ENCODE measurements at places on chromosomes 4 and X.

GRCh38 chr4:162557516-162558106 is 393.8 kb upstream of the FSTL5 start:
- DNase-seq: no peak

- peak; percentile 63 for DNase-seq
Measured at GRCh38 chr4:158670975-158671664, 567 bp downstream of the C4orf46 start.

- DNase-seq: no peak
Measured at GRCh38 chr4:165393051-165393450, 14.2 kb downstream of the CPE start.

DNA sequence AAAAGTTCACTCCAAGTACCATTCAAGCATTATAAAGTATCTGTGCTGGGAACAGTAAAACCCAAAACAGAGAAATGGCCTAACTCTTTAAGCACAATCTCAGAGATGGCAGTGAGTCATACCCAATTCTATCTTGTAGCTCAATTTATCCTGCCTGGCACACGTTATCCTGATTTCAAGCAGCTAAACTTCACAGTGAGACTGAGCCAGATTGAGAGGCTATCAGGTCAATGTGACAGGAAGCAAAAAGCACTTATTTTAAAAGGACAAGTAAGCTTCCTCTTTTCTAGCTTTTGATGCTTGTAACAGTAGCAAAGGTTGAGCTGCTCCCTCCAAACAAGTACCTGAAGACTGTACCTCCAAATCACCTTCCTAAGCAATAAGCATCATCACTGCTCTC is 324.9 kb downstream of the NAF1 start:
- no peak for DNase-seq

GRCh38 chr4:122053186-122053585 is 98.9 kb upstream of the BLTP1 start:
- DNase-seq: no peak

- DNase-seq: no peak
Measured at GRCh38 chr4:112747036-112747435, 110.1 kb downstream of the LARP7 start.

- no peak for DNase-seq
Measured at GRCh38 chr4:186557486-186557885, 2.1 kb upstream of the MTNR1A start.

- no peak for DNase-seq
Measured at GRCh38 chrX:115649461-115650063, 88.6 kb downstream of the PLS3 start.

DNA sequence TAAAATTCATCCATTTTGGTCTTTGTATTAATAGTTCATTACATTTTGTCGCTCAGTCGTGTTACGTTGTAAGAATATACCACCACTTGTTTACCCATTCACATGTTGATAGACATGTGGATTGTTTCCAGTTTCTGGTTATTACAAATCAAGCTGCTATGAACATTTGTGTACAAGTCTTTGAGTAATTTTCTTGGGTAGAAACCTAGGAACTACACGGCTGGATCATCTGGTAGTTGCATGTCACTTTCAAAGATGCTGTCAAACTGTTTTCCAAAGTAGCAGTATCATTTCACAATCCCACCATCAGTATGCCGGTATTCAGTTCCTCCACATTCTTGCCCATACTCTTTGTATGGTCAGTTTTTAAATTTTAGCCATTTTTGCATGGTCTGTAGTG is 98.0 kb downstream of the GASK1B start:
- no peak for DNase-seq

DNA sequence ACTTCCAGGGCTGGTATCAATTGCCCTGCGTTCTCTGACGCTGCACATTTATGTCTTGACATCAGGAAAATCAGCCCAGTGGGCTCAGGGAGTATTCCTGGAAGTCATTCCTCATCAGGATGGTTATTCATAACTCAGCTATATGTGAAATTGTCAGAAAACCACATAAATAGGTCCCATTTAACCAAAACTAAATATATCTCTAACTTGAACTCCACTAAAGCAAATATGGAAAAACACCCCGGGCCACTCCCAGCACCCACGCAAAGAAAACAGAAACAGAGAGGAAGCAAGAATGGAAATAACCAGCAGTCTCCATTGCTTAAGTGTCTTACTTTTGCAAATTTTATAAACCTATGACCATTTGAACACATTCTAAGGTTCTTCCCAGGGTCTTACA is 112.0 kb downstream of the IRF2 start:
- no peak for DNase-seq

GRCh38 chr4:66602622-66603021 is 932.3 kb upstream of the EPHA5 start:
- DNase-seq: no peak

DNA sequence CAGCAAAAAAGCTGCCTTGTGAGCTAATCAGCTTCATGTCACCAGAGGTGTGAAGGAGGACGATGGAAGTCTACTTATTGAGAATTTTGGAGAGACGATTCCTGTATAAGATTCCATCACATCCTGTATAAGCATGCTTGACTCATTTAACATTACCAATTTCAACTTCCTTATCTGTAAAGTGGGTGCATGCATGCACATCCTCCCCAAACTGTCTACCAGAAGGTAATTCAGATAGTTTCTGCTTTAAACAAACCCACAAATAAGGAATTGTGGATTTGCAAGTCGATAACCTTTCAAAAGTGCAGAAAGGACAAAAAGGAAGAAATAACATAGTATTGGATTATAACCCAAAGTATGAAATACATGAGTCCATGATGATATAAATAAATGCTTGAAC is 31.1 kb downstream of the AKAP4 start:
- no peak for DNase-seq

GRCh38 chr4:128782076-128782715 is 27.3 kb upstream of the JADE1 start:
- no peak for DNase-seq

GRCh38 chr4:22356987-22357596 is 158.8 kb downstream of the ADGRA3 start:
- DNase-seq: peak; percentile 61

DNA sequence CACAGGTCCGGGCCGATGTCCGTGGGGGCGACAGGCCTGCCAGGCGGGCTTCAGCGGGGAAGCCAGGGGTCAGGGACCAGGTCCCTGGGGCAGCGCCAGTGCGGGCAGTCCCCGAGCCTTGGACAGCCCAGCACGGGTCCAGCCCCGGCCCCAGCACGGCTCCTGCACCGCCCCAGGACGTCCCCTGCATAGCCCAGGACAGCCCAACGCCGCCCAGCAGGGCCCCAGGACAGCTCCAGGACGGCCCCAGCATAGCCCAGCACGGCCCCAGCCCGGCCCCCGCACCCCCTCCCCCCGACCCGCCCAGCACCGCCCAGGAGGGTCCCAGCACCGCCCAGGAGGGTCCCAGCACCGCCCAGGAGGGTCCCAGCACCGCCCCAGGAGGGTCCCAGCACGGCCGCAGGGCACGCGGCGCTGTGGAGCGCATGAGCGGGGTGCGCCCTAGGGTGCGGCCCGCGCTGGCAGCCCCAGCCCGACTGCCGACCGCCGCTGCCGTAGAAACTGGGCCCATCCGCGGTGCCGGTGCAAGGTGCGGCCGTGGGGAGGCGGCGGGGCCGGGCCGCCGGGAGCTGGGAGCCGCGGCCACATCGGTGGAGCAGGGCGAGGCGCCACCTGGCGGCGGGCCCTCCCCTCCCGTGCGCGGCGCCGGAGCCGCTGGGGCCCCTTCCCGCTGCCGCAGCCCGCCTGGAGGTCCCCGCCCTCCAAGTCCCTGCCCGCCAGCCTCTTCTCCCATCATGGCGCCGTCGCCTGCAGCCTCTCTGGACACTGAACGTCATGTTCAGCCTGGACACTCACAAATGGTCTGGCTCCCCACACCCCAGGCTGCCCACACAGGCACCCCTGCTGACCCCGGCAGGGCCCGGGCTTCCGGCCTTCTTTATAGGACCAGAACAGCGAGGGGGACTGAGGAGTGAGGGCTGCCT is 106.8 kb upstream of the NKX1-1 start:
- no peak for DNase-seq

DNA sequence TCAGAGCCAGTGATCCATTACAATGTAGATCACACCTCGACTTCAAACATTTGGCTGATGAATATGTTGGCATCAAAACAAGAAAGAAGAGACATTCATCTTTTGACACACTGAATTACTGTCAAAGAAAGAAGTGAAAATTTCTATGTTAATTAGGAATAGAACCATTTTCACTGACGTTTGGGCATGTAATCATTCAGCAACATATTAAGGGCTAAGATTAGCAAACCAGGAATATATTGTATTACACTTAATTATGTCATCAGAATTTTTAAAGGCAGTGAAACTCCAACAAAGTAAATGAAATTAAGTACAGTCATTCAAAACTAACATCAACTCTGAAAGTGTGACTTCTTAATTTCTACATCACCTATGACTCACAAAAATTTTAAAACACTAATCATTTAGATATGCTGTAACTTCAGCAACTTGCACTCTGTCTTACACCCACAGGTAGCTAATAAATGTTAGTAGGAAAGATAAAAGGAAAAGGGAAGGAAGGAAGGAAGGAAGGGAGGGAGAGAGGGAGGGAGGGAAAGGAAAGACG is 1.4 kb upstream of the SMR3A start:
- no peak for DNase-seq

DNA sequence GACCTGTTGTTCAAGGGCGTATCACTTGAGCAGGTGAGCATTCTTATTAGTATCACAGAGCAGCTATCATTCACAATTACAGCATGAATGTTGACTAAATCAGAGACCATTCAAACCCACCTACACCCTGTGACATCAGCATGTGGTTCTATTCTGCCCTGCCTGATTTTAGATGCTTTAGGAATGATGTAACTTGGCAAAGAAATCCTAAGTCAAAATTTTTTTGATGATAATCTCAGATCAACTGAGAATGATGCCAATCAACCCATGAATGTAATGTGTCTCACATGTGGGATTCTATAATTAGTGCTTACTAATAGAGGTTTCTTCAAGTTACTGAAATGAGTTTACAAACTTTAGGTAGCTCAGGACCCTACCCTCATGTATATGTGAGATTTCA is 13.4 kb upstream of the CHIC2 start:
- DNase-seq: no peak

DNA sequence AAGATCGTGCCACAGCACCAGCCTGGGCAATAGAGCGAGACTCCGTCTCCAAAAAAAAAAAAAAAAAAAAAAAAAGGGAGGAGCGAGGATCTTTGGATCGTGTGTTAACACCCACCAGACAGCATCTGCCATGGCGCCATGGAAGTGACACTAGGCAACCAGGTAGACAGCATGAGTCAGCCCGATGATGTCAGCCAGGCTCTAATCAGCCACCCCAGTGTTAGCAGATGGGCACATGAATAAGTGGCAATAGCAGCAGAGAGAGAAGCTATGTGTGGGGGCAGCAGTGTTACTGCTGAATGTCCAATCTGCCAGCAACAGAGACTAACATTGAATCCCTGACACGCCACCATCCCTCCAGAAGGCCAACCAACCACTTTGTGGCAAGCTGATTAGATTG is 6.6 kb downstream of the SYN1 start:
- DNase-seq: no peak

- no peak for DNase-seq
Measured at GRCh38 chr4:70714079-70714887, 7.5 kb upstream of the RUFY3 start.

- DNase-seq: no peak
Measured at GRCh38 chr4:123235431-123235830, 161.2 kb upstream of the SPRY1 start.

DNA sequence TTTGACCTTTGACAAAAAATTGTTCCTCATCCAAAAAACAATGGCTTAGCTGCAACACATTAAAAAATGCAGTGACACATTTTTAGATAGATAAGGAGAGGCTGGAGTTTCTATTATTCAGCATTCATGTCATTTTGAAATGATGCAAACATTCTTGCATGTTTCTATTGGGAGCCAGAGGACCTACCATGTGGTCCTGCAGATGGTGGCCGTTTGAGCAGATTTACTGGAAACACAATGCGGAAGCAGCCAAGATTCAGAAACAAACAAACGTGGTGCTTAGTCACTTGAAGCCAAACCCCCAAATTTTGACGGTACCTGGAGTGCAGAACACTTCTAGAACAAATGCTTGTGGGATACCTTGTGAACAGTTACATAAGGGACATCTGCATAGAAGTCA is 456.7 kb downstream of the PCDH18 start:
- DNase-seq: no peak

GRCh38 chrX:96102997-96103396 is 581.6 kb upstream of the DIAPH2 start:
- no peak for DNase-seq

DNA sequence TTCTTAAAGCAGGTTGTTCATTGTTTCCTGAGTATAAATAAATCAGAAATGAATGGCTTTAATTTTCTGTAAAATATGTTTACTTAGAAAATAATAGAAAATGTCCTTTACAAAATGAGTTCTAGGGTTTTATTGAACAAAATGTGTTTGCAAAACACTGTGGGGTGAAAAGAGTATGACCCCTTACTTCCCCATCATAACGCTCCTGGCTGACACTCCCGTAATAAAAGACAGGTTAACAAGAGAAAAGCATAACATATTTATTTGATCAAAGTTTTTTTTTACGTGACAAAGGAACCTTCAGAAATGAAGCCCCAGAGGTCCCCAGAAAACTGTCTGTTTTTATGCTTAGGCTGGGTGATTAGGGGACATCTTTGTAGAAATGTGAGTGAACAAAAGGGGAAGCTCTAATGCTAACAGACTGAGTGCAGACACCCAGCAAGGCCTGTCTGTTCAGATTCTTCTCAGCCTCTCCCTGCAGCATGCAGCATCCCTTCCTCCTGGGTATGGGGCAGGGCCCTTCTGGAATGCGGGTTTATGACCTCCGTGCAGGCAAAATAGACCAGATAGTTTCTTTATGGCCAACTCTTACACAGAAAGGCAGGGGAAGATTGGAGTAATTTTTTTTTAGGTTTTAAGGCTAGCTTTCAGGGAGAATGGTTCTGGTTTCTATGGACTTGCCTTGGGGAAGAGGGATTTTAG is 26.1 kb downstream of the ZFP42 start:
- no peak for DNase-seq

DNA sequence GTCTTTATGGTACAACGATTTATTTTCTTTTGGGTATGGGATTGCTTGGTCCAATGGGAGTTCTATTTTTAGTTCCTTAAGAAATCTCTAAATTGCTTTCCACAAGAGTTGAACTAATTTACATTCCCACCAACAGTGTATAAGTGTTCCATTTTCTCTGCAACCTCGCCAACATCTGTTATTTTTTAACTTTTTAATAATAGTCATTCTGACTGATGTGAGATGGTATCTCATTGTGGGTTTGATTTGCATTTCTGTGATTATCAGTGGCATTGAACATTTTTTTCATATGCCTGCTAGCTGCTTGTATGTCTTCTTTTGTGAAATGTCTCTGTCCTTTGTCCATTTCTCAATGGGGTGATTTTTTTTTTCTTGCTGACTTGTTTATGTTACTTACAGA is 42.8 kb downstream of the UCHL1 start:
- no peak for DNase-seq

DNA sequence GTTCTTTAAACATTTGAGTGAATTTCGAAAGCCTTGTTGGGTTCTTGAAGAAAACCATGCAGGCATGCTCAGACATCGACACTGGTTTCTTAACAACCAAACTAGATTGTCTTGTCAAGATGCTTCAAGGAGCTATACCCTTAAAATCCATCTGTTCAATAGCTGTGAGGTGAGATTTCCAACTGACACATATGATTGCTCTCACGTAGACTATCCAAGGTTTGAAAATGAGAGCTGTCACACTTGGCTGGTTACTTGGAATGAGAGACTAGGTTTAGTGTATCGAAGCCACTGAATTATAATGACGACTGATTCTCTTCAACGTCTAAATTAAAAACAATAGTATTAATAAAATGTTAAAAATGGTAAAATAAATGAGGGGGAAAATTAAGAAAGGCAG is 2725.5 kb downstream of the ARAP2 start:
- DNase-seq: no peak
